ENCODE measurements at places on chromosomes 16 and 17.

- no peak for DNase-seq
Measured at GRCh38 chr16:50303041-50303604, 36.8 kb downstream of the ADCY7 start.

DNA sequence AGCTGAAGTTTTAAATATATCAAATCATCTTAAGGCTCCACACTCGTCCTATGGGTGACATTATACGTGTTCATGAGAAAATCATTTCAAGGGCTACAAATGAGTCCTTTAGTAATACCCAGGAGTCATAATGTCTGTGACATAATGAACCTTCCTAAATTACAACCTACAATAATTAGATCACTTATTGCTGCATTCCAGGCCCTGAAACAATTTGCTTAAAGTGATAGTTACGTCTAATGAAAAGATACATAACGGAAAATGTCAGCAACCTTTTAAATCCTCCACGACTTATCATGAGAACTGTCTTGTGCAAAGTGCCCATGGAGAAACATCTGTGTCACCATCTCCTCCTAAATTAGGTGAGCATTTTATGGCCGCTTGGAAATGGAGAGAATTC, 43.4 kb downstream of the IRX3 start:
- DNase-seq, result no peak

DNA sequence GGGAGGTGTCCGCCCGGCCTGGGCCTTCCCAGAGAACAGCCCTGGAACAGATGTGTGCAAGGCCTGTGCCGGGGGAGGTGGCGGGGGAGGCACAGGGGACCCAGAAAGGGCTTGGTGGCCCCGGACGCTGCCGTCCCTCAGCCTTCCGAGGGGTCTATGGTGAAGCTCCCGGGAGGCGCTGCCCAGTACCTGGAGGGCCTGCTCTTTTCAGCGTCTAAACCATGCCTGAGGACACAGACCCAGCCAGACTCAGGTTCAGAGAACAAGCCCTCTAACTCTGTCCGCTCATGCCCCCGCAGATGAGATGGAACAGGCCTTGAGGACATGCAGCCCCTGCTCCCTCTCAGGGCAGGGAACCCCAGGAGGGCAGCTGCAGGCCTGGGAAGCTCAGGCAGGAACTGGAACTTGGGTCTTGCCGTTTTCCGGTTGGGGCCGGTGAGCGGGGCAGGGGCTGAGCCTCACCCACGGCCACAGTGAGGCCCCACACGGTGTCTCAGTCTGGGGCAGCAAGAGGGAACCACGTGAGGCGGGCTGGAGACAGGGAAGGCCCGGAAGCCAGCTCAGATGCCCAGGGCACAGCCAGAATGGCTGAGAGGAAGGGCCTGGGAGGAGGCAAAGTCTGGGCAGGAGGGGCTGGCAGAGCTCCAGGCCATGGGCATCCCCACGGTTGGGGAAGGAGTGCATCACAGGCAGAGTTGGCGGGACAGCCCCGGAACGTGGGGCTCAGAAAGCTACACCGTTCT, 12.5 kb downstream of the SLC16A3 start:
- DNase-seq, result peak; percentile 42

GRCh38 chr16:7390974-7391373, 58.3 kb downstream of the RBFOX1 start:
- no peak for DNase-seq

- no peak for DNase-seq
Measured at GRCh38 chr16:5450409-5451104, 353.0 kb upstream of the EEF2KMT start.

- DNase-seq, result peak; percentile 57
Measured at GRCh38 chr16:75097941-75098901, 18.4 kb downstream of the LDHD start.

DNA sequence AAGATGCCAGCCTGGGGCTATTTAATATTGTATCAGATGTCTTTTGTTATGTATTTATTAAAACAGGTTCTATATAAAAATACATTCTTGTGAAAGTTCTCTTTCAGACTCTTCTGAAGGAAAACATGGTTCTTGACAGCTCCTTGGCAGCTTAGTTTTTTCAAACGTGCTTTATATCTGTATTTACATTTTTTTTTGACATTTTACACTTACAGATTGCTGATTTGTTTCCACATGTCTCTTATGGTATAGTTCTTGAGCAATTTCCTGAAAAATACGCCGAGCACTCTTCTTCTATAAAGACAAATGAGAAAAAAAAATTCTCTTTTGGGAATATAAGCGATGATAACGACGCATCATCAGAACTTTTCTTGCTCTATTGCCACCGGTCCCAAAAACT, 9.5 kb downstream of the IGSF6 start:
- no peak for DNase-seq

DNA sequence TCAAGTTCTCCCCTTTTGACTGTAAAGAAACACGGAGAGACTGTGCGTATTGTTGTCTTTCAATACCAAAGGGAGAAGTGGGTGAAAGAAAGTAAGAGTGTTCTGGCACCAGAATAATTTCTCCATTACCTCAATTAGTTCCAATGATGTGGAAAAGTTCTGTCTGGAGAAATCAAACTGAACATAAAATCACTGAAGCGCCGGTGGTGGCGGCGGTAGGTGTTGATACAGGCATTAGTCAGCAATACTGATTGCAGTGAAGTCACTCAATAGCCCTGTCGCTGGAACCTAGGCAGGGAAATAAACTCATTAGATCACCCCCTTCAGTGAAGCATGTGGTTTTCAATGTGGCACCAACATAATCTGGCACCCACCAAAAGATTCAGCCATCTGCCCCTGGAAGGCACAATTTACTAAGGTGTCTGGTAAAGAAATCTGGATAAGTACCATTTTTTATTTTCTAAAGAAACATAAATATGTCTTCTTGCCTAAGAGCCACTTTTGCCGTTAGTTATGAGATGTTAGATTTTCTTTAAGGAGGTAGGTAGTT, 274.2 kb upstream of the SOX9 start:
- no peak for DNase-seq

- DNase-seq, result no peak
Measured at GRCh38 chr16:47424846-47425245, 36.0 kb downstream of the ITFG1 start.

GRCh38 chr17:52207796-52208195, 49.3 kb upstream of the CA10 start:
- DNase-seq, result no peak

DNA sequence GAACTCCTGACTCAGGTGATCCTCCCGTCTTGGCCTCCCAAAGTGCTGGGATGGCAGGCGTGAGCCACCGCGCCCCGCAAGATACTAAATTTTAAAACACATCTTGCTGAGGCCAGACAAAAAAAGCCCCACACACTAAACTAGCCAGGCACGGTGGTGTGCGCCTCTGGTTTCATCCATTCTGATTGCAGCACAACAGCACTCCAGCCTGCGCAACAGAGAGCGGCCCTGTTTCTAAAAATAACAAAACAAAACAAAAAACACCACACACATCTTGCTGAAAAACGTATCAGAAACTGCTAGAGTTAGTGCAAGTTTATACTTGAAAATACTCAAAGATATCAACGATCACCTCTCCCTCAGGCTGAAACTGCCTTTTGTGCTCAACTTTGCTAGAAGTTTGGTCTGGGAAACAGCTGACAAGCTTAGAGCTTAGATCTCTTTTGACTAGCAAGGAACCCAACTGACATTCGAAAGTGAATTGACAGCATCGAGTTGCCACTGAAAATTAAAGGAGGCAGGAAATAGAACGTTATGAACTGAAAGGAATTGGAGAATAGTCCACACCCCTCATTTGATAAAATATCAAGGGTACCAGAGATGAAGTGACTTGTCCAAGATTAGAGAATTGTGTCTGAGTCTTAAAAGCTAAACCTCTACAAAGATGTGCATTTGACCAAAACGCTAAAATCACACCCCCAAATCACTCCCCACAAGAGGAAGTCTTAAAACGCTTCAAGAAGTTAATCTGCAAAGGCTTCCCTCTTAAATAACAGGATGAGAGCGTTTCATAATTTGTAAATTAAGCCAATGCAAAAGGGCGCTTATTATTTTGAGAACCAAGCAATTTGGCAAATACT, 908 bp downstream of the COG4 start:
- DNase-seq, result no peak
